ENCODE measurements at places on chromosomes 12 and 14. TPM values are rescaled to one million over a fixed set of nuclear protein-coding genes. Genes with fewer than 3 reads are reported as not detected.
A peak's percentile ranks its signal among the peaks of the same experiment; 100 is the strongest.

TTLL5 gene
- total RNA-seq: 17.3 TPM

- peak; percentile 35 for DNase-seq
Measured at GRCh38 chr14:63438065-63438757, 105.0 kb downstream of the PPP2R5E start.

ADAM20 gene
- total RNA-seq: 4.1 TPM

DNA sequence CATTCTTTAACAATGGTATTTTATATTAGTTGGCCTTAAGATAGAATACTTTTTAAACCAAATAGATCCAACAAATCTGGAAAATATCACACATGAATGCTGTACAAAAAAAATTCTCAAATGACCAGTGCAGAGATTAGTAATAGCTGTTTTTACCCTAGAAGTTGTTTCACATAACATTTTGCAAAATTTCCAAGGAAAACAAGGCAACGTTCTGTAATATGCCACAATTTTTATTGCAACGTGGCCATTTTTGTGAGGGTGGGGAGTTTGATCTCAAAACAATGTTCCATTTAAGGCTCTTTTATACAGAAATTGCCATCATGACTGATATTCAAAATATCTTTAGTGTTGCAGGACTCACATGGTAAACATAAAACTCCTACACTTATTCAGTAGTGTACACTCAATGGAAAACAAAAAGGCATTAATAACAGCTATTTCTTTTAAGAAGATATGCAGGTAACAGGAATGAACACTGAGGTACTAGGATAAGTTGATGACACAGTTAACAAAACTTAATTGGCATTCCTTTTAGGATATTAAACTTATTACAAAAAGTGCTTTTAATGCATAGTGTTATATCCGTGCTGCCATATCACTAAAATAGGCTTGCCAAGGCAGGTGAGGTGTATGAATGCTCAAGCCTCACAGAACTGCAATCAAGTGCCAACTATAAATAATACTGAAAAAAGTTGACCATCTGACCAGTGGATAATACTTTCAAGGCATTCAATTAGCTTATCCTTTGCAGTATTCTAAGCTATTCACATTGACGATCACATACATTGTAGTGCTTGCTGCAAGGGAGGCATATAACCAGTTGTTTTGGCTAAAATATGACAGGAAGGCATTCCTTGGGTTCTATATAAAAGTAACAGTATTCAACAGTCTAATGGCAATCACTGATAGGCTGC lies 2.3 kb downstream of the CFL2 start:
- no peak for DNase-seq

- no peak for DNase-seq
Measured at GRCh38 chr14:84959851-84960520, 570.0 kb upstream of the FLRT2 start.

DNA sequence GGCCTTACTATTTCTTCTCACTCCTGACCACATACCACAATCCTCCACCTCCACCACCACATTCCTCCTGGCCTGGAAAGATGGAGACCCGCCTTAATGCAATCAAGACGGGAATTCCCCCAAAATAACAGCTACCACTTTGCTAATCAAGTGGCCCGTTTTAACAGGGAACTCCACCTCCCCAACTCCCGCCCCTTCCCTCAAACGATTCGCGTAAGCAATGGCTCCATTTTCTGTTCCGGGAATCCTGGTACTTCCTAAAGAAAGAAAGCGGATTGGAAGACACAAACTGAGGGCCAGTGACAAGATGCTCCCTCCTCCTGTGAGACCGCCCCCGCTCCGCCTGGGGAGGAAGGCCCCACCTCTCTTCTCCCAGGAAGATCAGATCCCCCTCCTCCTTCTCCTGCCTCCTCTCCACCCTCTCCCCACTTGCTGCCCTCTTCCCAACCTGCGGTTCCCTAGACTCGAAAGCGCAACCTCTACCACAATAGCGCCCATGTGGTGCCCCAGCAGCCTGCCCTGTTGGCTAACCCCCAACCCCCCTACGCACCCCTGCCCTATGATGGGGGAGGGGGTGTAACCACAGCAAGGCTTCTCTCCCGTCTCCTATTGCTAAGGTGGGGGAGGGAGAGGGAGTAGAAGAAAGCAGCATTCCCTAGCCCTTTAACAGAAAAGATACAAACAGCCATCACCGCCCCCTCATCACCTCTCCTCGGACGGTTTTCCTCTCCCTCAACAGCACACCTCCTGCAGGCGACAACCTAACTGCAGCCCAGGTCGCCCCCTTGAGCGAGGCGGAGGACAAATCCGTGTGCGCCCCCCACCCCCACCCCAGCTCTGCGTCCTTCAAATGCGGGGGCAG lies 777 bp downstream of the ARF3 start:
- DNase-seq: peak; percentile 68

RILPL2 gene
- total RNA-seq: 12.7 TPM

DNA sequence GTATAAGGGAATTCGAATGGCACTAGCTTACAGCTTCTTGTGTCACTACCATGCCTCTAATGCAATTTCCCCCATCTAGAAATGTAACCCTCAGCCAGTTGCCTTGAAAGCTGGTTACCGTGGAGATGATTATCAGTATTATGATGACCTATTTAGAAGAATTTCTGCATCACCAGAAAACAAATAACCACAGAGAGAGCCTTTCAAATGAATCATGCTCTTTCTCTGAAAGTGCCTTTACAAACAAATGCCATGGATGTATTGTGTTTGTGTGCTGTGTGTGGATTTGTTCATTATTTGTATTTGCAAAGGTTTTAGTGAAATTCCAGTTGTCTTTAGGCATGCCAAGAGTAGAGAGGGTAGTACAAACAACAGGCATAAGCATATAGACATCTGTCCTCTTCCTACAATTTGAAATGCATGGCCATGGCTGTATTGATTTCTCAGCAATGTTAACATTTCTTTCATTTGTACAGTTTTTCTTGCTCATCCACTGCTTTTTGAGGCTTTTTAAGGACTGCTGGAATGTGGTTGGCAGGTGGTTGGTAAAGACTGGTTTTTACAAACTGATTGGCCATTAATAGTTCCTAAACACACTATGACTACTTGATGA lies 266.5 kb downstream of the PAWR start:
- no peak for DNase-seq

GRCh38 chr12:132170637-132171292 lies 26.5 kb downstream of the NOC4L start:
- DNase-seq: no peak

- no peak for DNase-seq
Measured at GRCh38 chr12:47909839-47910465, 5.2 kb upstream of the VDR start.

OR6C1 gene
- not detected for total RNA-seq

MRPL52 gene
- 15.9 TPM for total RNA-seq

DNA sequence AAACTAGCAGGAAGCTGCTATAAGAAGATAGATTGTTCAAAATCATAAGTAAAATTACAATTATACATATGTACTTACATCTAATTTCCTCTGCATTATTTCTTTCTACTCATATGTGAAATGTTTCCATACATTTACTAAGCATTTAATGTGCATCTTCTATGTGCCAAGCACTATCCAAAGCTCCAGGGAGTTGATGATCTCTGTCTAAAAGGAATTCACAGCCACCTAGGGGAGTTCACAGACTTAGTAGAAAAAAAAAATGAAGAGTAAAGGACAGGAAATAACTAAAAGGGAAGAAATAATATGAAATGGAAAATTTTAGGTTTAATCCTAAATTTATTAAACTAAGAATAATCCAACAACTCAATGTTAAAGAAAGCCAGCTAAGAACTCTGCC lies 91.7 kb downstream of the EFCAB11 start:
- no peak for DNase-seq

- no peak for DNase-seq
Measured at GRCh38 chr12:93015871-93016751, 87.0 kb upstream of the EEA1 start.

GRCh38 chr14:65301862-65302539 lies 110.5 kb upstream of the FUT8 start:
- DNase-seq: no peak

DNA sequence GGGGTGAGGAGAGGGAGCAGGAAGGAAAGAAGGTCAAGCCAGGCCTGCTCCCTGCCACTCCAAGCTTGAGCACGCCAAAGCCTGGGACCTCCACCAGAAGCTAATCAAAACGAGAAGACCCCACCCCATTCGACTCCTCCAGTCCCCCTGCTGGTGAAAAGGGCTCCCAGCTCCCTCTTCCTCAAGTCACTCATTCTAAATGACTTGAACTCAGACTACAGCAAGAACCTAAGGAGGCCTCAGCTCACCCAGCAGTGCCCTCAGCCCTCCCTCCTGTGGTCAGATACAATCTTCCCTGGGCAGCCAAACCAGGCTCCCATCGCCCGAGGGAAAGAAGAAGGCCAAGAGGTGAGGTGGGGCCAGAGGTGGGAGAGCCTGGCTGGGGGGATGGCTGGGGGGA lies 17.4 kb downstream of the HDAC7 start:
- DNase-seq: no peak

TMBIM6 gene
- total RNA-seq: 481 TPM

P2RX2 gene
- total RNA-seq: 0.74 TPM

DNA sequence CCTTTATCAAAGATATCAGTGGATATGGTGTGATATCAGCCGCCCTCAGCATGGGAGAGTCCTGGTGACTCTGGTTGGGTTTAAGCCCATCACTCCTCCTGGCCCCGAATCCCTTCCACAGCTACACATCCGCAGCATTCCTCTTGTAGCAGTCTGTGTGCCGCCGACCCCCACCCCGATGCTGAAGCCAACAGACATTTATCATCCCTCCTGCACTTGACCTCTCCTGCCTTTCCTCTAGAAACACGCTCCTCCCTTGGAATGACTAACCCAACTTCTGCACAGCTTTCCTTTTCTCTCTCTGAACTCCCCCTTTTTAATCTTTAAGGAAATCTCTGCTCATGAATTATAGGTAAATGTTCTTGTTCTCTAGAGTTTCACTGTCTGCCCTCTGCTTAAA lies 250.9 kb upstream of the FOXN3 start:
- DNase-seq: no peak

DNA sequence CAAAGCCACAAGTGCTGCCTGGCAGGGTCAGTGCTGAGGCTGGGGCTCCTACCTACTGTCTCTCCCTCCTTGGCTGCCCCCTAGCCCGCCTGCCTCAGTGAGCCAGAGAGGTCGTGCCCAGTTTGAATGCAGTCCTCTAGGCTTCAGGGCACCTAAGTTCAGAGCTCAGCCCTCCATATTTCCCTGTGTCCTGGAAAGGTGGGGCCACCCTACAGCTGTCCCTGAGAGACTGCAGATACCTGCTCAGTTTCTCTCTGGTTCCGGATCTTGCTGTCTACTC lies 142.6 kb downstream of the CALM1 start:
- no peak for DNase-seq

POLE2 gene
- 1.9 TPM for total RNA-seq

GRCh38 chr14:77217551-77217950 lies 36.0 kb downstream of the TMEM63C start:
- no peak for DNase-seq

DNA sequence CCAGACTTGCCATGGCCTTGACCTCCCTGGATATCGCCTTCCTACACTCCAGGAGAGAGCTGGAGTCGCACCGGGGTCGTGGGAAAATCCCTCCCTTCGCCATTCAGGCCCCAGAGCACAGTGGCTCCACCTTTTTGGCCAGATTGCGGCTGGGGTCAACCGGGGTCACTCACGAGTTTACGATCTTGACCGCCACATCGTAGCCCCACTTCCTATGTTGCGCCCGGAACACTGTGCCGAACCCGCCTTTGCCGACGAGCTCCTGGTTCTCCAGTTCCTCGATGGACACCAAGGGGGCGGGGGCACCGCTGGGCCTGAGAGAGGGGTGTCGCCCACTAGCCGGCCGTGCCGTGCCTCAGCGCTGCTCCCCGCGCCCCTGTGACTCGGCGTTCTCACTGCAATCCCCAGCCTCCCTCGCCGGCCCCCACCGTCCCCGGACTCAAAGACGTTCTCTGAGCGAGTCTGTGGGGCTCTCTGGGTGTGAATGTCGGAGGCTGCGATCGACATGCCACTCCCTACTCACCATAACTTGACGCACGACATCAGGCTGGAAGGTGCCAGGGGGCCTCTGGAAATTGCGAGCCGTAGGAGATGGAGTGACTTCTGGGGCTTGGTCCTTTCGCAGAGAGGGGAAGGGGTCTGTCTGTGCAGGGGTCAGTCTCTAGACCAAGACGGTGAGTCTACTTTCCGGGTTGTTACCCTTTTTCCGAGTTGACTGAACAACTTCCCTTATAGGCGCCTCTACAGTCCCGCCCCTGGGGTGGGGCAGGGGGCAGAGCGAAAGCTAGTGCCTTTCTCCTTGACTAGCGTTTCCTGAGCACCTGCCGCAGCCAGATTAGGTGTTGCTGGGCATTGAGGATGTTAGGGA lies at the start of gene RIPK3:
Gene RIPK3, minus strand, starts transcription at position 708 of the 868 bp plus-strand sequence. Its CDS starts 165 bp downstream, at position 543.
- DNase-seq: no peak

HOTAIR gene
- not detected for total RNA-seq

KDM2B gene
- total RNA-seq: 14.8 TPM

GRCh38 chr12:124162151-124163110 lies 132.5 kb upstream of the RFLNA start:
- DNase-seq: no peak

SLCO1B1 gene
- not detected for total RNA-seq

TMPRSS12 gene
- total RNA-seq: not detected

GRCh38 chr12:46523446-46523845 lies 150.9 kb upstream of the SLC38A2 start:
- DNase-seq: no peak

GRCh38 chr14:87613881-87614280 lies 379.1 kb downstream of the GALC start:
- DNase-seq: no peak

DNA sequence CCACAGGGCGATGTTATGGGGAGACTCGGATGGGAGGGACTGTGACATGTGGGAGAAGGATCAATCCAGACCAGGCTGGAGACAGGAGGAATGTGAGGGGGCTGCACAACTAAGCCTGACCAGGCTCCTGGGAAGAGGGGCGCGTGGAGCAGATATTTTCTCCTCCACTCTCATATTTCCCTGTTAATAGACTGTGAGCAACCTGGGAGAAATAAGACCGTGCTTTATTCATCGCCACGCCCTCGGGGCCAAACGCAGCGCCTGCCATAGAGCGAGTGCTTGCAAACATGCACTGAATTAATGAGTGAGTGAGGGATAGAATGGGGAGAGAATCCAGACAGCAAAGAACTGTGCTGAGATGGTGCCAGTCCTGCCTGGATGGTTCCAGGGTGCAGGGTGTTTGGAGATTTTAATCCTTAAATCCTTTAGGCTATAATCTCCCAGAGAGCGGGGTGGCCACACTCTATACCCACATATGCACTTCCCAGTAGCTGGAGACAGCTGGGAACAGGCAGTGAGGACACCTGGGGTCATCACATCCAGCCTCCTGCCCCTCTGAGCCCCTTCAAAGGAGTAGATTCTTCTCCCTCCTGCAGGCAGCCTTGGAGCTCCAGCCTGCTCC lies 13.6 kb upstream of the FAIM2 start:
- DNase-seq: no peak

C12orf43 gene
- total RNA-seq: 16.0 TPM

Data from omental fat pad (tissue), 4 donors.